Activated effector memory CD4-positive, alpha-beta T cell treated with anti-CD3 and anti-CD28 coated beads, Interleukin-2, amount 50 U/mL, for 16 hours (primary cell): ENCODE measurements at places on chromosomes 5 and 9.

- no peak for DNase-seq
Observed at GRCh38 chr9:87587356-87587745, 89.7 kb downstream of the DAPK1 start.

- DNase-seq: peak; percentile 62
Observed at GRCh38 chr5:151081431-151082281, 822 bp upstream of the TNIP1 start.

GRCh38 chr9:19116107-19116790, 11.0 kb downstream of the PLIN2 start:
- no peak for DNase-seq

DNA sequence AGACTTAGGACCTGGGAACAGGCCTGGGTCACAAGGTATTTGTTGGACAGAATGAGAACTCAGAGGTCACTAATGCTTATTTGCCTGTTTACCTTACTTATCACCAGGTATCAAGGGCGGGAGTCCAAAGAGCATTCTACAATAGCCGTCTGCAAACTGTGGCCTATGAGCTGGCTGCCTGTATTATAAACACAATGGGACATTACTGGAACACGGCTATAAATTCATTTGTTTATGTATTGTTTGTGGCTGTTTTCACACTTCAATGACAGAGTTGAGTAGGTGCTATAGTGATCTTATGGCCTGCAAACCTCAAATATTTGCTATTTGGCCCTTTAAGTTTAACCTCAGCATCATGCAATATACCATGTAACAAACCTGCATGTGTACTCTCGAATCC, 76.6 kb upstream of the ASTN2 start:
- DNase-seq: no peak

DNA sequence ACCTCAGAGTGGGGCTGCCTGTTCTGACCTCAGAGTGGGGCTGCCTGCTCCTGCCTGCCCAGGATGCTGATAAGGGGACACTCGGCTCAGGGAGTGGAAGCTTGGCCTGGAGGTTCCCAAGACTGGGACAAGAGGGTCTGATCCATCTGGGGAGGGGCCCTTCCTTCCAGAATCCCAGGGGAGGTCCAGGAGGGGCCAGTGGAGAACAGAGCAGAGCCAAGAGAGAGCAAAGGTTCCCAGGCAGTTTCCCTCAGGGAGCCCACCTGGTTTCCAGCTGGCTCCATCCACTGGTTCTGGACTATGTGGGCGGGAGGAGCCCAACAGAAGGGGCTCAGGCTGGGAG, 49.1 kb upstream of the RNU6ATAC start:
- no peak for DNase-seq

DNA sequence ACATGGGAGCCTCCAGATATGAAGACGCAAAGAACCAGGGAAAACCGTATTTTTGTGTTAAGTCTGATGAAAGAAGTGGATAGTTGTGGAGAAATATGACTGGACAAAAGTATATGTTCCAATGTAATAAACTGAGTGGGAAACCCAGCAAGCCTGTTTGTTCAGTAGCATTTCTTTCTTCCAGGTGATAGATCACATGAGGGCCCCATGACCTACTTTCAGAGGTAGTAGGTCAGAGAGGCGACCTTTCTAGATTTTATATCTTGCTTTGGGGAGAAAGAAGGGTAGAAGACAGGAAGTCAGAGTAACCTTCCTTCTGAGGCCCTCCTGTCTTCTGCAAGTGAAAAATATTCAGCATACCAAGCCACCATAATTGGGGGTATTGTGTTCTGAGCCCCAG, 31.5 kb downstream of the CCDC171 start:
- DNase-seq: no peak
